ENCODE measurements at places on chromosomes 1 and 21.

- DNase-seq = no peak
These were observed 5.4 kb downstream of the PNRC2 start for GRCh38 chr1:23964790-23965740.

DNA sequence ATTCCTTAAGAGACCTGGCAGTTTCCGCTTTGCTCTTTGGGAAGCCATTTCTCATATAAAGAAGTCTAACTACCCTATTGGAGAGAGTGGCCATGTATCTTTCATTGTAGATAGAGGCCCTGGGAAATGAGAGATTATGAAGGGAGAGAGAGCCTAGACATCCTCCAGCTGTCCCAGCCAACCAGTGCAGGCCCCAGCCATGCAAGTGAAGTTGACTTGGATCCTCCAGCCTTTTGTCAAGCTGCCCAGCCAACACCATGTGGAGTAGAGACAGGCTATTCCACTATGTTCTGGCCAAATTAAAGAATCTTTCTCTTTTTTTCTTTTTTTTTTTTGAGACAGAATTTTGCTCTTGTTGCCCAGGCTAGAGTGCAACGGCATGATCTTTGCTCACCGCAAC is 7.1 kb upstream of the ANP32E start:
- DNase-seq = no peak

DNA sequence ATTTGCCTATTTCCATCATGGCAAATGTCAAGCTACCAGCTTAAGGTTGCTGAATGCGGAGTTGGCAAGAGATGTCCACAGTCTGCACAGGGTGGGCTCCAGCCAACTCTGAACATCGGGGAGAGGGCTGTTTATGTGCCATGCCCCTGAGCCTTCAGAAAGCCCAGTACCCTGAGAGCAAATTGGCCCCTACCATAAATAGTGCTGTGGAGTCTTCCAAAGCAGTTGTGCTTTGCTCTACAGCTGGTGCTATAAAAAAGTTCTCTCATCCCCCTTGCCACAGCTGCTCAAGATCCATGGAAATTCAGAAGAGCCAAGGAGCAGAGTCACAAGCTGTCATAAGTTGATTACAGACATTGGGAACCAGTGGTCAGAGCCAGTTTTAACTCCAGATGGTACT is 85.6 kb upstream of the CLDN14 start:
- no peak for DNase-seq

DNA sequence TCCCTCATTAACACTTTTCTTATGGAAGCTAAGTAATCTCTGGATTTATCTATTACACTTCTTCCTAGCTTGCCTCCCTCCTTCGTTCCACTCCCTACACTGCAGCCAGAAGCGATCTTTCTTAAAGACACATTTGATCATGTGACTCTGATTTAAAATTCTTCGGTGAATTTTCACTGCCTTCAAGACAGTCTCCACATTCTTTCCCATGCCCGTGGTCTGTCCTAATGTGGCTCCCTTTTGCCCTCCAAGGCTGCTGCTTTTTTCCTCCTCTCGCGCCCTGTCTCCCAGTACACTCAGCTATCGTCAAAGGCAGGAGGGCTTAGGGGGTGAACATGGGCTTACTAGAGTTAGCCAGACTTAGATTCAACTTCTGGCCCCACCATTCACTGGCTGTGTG is 64.4 kb downstream of the SDCCAG8 start:
- DNase-seq = no peak

DNA sequence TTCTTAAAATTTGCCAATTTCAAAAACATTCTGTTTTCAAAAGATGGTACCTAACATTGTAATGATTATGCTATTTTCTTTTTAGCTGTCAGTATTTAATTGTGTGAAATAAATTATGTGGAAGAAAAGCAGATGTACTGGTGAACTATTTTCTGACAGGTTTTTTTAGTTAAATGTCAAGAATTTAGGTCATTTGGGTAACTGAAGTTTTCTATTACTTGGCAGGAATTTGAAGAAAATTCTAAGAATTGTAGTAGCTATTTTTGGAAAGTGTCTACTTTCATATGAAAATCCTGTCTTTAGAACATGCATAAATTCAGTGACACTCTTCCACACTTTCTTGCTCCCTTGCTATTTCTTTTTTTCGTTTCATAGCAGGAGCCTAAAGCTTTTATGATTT is 28.5 kb upstream of the PTPRC start:
- no peak for DNase-seq

DNA sequence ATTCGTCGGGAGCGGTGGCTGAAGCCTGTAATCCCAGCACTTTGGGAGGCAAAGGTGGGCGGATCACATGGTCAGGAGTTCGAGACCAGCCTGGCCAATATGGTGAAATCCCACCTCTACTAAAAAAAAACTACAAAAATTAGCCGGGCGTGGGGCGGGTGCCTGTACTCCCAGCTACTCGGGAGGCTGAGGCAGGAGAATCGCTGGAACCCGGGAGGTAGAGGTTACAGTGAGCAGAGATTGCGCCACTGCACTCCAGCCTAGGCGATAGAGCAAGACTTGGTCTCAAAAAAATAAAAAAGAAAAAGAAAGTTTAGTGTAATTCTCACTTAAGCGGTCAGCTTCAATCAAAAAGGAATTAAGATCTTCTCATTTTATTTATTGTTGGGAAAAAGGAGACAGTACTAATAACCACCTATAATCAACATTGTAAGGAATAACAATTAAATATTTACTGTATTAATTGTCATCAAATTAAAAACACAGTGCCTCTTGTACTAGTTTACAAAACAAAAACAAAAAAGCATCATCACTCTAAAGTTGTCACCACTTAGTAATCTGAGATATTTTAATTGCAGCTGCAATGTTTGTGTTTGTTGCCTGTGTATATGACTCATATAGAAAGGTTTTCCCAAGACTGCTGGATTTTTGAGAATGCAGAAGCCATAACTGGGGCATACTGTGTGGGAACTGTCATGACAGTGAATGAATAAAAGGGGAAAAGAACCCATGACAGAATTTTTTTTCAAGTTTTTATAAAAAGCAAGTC is 3.7 kb downstream of the FBXO42 start:
- no peak for DNase-seq

GRCh38 chr1:85599076-85599491 is 18.5 kb downstream of the CCN1 start:
- no peak for DNase-seq

DNA sequence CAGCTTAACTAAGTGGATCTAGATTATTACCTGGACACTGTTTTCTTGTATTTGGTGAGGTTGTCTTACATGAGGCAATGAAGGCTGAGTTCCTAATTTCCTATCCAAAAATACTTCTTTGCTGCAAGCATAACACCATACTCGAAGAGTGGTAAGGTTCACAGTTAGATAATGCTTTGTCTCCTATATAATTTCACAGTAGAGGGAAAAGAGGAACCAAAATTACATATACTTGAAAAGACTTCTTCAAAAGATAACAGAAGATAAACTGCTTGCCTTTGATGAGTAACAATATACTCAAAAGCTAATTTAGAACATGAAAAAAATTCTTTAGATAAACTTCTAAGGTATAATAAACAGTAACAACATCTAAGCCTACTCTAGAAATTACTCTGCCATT is 20.4 kb downstream of the USP33 start:
- no peak for DNase-seq

- no peak for DNase-seq
These were observed 40.2 kb upstream of the EPS8L3 start for GRCh38 chr1:109803901-109804331.

- DNase-seq = no peak
These were observed 32.1 kb upstream of the RWDD3 start for GRCh38 chr1:95201905-95202304.

- no peak for DNase-seq
These were observed 841 bp downstream of the ADSS2 start for GRCh38 chr1:244450597-244451538.

DNA sequence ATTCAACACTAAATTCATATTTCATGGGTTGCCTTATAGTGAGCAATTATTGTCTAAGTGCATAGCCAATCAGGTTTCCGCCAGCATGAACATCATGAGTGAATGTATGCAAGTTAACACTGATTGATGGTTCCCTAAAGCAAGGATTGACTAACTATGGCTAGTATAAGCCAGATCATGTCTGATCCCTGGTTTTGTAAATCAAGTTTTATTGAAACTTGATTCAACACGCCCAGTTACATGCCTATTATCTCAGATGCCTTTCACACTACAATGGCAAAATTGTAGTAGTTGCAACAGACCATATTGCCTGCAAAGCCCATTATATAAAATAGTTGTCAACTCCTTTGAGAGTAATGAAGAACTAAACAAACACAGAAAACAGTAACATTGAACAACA is 1127.4 kb downstream of the NCAM2 start:
- no peak for DNase-seq
